ENCODE measurements at places on chromosomes 7 and 10.

DNA sequence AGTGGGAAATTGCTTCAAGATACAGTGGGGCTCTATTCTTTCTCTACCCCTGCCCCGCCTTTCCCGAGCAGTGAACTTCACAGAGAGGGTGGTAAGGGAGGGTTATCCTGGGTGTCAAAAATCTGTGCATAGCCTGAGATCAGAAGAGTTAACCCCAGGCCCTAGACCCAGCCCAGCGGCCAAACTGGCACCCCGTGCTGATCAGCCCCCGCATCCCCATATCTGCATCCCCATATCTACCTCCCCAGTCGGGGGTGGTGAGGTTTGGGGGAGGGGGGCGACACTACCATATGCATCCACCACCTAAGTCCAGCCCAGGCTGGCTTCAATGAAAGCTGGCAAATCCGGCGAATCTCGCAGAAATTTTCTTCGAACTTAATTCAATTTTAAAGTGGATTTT is 7.0 kb upstream of the DLX6 start:
- no peak for DNase-seq

DNA sequence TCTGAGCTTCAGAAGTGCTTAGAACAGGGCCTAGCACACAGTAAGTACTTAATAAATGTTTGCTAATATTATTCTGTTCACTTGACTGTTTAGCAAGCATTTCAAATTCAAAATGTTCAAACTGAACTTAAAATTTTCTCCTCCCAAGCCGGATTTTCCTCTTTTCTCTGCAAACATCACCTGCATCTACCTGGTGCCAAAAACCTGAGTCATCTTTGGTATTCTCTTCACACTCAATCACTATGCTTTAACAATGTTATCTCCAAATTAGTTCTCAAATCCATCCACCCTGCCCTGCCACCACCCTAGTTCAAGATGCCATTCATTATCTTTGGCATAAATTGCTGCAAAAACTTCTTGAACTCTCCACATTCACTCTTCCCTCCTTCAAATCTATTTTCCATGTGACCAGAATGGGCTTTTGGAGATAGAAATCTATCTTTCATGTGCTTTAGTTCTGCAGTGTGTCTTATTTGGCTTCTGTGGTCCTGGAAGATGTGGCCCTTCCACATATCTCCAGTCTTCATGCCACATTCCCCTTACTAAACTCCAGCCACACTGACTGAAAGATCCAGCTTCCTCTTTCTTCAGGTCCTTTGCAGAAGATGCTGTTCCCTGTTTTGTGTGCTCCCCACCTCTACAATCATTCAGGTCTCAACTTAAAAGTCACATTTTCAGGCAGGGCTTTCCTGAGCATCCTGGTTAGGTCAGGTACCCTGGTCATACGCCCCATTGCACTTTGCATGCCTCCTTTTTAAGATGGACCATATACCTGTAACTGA is 2.0 kb downstream of the GGCT start:
- DNase-seq: no peak

DNA sequence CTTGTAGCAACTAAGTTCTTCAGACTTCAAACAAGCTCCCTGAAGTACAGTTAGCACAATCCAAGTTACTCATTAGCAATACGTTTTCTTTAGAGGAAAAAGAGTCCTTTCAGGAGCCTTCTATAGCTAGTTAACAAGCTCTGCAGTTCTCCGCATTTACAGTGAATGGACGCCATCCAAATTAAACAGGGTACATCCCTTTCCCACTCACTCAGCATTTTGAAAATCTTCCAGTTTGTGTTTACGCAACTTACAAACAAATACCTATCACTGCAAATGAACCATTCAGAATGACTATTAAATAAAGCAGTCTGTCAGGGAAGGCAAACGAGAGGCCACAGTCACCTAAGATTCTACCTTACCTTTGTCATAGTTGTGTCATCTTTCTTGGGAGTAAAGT is 84.5 kb downstream of the RNF32 start:
- DNase-seq: no peak

GRCh38 chr7:158683541-158683940 is 21.1 kb downstream of the NCAPG2 start:
- no peak for DNase-seq

DNA sequence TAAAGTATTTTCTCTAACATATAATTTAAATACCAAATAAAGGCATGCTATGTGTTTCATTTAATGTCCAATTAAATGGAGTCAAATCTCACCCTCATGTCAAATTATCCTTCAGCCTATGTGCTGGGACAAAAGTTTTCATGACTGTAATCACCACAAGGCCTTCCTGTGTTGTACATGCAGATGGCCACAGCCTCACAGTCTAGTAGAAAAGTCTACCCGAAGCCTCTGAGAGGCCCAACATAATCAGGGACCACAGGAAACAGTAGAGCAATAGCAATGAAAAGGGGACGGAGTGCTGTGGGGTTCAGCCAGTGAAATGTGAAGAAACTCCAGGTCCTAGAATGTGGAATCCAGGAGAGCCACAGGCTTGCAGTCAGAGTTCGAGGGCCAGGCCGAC is 140.2 kb upstream of the KLF6 start:
- DNase-seq: no peak

DNA sequence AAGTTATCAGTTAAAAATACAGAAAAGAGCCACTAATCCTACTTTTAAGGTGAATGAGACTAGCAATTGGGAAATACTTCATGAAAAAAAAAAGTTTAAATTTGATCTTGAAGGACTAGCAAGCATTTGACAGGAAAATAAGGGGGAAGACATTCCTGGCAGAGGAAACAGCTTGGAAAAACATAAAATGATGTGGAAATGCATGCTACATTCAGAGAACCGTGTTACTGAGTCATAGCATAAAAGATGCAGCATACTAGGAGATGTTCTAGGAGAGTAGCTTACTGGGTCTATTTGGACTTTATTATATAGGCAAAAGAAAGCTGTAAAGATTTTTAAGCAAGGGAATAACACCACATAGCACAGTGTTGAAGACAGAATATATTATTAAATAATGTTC is 108.6 kb upstream of the COL1A2 start:
- no peak for DNase-seq

- DNase-seq: no peak
Measured at GRCh38 chr7:142010952-142011548, 15.4 kb downstream of the MGAM start.

- DNase-seq: no peak
Measured at GRCh38 chr10:1745780-1746456, 8.6 kb upstream of the ADARB2 start.

DNA sequence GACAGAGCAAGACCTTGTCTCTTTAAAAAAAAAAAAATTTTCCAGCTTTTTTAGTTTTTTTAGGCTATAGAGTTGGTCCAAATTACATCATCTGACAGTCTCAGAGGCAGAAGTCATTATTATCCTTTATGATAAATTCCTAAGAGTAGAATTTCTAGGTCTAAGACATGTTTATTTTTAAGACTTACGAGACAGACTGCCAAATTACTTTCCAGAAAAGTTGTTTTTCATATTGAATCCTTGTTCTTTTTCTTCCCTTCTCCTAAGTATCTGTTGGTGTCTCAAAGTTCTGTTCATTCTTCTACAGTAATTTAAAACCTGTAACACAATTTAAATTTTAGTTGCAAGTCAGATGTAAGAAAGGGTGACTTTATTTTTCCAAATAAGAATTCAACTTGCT is 421.4 kb downstream of the GALNT17 start:
- DNase-seq: no peak

DNA sequence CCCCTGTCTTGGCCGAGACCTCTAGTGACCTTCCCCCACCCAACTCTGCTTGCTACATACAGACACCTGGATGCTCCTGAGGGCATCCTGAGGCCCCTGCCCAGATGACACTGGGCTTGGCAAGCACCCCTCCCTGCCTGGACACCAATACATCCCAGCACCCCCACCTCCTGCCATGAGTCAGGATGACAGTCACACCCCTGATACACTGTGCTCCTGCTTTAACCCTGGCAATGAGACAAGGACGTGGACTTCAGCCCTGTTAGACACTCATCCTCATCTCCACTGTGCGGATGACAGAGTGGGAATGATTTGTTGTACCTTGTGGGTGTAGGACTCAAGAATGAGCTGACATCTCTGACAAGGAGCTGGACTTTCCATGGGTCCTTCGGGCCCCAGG is 186.3 kb upstream of the ADCY1 start:
- DNase-seq: no peak

GRCh38 chr7:129170441-129171021 is 17.9 kb upstream of the SMO start:
- no peak for DNase-seq

GRCh38 chr10:124727361-124727960 is 16.7 kb downstream of the FAM53B start:
- no peak for DNase-seq

Measured in BE2C (cell line).